Renal cortex interstitium (tissue), 15 donors: ENCODE measurements at places on chromosomes 1 and 21.

GRCh38 chr1:194378517-194378916, 1192.1 kb upstream of the B3GALT2 start:
- no peak for DNase-seq

DNA sequence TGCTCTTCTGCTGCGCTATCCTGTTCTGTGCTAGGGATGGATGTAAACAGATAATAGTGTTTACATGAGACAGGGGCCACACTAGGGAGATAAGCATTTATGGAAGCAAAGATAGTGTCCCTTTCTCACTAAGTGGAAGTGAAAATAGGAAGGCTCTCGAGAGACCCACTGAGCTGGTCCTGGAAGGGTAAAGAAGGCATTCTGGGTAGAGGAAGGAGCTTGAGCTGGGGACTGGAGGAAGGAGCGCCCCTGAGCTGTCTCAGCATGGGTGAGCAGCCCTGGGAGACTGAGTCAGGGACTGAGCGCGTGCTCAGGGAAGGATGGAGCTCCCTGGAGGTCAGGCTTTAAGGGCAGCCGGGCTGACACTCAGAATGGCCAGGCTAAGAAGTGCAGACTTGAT, 93.3 kb downstream of the IGSF21 start:
- DNase-seq = no peak

- DNase-seq = no peak
Observed at GRCh38 chr21:41071258-41072171, 96.4 kb upstream of the BACE2 start.

- no peak for DNase-seq
Observed at GRCh38 chr1:72481420-72481970, 199.2 kb upstream of the NEGR1 start.

- DNase-seq = no peak
Observed at GRCh38 chr1:42085596-42085995, 67.6 kb upstream of the GUCA2B start.

DNA sequence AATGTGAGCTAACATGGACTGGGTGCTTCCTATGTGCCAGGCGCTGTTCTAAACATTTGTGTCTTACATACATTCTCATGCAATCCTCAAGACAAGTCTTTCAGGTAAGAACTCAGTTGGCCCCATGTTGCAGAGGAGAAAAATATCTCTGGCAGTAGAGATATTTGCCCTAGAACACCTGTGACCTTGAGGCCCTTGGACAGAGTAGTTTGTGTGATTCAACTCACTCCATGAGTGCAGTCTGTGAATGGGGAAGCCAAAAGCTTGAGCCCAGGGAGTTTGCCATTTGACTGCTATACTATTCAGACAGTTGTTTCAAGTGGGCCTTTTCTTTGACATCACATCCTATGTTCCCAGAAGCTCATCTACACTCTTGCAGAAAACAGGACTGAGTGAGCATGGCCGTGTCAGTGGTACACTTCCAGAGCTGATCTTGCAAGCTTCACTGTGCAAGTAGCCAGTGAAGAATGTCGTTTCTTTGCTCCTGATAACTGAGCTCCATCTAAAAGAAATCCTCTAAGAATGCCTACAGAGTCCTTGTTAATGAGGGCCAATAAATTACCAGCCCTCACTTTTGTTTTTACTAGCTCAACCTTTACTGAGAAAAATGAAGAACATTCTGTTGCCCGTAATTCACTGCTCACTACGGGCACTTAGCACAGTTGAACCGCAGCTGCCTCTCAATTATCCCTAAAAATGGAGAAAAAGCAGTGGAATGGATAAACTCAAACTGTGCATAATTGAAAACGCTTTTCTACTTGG, 98.7 kb upstream of the C8B start:
- DNase-seq = peak; percentile 36

GRCh38 chr1:61287734-61288133, 205.4 kb downstream of the NFIA start:
- no peak for DNase-seq

DNA sequence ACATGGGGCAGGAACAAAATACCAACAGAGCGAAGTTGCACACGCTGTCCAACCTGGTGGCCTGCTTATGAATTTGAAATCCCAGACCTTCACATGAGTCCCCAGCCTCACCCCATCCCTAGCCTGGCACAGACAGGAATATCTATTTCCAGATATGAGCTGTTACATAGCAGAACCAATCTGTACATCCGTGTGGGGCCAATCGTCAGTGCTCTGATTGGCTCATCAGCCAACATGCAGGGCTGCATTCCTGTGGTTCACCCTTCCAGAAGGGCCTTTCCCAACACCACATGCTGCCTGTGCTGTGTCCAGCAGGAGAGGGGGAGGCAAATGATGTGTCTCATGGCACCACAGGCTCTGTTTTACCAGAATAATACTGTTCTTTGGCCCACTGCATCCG, 31.3 kb downstream of the CCN1 start:
- no peak for DNase-seq

DNA sequence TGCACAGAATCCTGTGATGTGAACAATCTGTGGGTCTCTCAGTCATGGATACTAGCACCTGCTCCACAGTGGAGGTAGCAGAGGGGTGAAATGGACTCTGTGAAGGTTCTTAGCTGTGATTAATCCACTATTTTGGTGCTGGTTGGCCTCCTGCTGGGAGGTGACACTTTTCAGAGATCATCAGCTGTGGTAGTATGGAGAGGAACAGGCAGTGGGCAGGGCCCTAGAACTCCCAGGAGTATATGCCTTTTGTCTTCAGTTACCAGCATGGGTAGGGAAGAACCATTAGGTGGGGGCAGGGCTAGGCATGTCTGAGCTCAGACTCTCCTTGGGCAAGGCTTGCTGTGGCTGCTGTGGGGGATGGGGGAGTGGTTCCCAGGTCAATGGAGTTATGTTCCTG, 54.0 kb upstream of the KCNJ15 start:
- no peak for DNase-seq

DNA sequence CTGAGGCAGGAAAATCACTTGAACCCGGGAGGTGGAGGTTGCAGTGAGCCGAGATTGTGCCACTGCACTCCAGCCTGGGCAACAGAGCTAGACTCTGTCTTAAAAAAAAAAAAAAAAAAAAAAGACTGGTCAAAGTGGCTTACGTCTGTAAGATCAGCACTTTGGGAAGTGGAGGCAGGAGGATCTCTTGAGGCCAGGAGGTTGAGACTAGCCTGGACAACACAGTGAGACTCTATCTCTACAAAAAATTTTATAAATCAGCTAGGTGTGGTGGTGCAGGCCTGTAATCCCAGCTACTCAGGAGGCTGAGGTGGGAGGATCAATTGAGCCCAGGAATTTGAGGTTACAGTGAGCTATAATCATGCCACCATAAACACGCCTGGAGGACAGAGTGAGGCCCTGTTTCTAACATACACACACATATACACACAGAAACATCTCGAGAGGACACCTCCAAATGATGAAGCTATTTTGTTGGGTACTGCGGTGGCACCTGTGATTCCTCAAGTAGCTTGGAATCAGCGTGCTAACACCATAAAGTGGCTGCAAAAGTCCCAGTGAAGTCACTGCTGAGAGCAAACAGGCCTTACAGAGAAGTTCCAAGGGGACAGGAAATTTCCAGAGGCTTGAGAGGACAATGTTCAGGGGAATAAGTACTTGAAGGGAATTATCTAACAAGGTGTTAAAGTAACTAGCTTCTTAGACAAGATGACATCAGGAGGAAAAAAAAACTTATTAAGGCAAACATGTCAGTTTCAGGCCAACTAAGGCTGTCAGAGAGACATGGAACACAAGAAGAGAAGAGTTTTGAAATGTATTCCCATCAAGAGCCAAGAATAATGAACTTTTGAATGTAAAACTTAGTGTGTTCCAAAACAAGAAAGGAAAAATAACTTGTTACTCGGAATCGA, 1.3 kb downstream of the NADK start:
- no peak for DNase-seq

DNA sequence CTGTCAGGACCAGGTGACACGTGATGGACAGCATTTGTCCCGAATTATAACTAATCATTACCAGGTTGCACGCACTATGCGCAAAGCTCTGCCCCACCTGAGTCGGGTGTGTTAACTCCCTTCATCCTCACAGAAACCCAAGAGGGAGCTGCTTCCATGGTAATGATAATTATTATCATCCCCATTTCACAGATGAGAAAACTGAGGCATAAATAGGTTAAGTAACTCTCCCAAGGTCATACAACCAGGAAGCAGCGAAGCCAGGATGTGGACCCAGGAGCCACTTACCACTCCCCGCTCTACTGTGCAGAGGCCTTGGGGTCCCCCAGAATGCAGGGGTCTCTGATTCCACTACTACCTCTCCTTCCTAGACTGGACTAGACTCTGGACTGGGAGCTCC, 76.7 kb upstream of the TARDBP start:
- DNase-seq = no peak

DNA sequence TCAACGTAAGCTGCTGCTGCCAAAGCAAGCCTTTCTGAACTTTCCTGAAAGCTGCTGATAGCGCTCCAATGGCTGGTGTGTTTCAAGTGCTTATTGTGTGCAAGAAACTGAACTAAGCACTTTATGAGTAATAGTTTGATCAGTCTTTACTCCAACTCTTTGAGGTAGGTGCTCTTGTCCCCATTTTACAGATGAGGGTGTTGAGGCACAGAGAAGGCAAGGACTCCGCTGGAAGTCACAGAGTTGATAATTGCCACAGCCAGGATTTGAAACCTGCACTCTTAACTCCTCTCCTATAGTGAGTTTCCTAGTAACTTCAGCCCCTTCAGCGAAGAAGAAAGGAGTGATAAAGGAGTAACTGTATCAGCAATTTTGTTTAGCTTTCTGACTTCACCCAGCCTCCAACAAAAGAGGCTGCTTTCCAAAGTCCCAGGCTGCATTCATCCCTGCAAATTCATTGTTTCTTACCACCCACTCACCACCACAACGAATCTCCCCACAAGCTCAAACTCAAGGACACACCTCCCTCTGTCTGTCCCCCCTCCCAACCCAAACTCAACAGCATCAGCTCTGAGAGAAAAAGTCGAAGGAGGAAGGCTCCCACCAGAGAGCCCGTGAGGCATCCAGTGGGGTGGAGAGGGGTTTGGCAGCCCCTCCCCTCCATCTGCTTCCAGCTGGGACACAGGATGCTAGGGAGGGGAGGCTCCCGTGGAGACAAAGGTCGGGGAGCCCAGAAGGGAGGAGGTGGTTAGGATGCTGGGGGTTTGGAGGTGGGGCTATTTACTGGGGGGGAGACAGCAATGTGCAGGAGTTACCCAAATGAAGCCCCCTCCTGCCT, 139.6 kb downstream of the NAV1 start:
- DNase-seq = no peak

DNA sequence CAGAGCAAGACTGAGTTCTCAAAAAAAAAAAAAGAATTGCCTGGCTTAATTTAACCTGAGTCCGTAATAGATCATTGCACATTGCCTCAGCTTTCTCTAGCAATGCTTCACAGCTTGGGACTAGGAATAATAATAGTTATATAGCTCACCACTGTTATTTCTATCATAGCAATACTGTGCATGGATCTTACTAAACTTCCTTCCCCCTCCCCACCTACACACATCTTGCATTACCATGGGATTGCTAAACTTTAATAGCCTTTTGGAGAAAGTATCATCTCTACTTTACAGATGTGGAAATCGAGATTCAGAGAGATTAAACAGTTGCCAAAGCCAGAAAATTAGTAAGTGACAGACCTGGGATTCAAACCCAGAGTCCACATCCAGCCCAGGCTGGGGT, 99.4 kb downstream of the ATP5PO start:
- DNase-seq = no peak

DNA sequence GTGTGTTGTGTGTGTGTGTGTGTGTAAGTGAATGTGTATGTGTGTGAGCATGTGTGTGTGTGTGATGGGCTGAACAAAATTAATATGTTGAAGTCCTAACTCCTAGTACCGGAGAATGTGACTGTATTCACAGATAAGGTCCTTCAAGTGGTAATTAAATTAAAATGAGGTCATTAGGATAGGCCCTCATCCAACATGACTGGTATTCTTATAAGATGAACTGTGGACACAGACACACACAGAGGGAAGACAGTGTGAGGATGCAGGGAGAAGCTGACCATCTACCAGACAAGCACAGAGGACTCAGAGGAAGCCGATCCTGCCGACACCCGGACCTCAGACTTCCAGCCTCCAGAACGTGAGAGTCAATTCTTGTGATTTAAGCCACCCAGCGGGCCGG, 91.2 kb upstream of the PGBD5 start:
- DNase-seq = no peak

GRCh38 chr1:110424699-110425611, 17.5 kb upstream of the LAMTOR5 start:
- DNase-seq = no peak

- no peak for DNase-seq
Observed at GRCh38 chr21:43295066-43295958, 126.5 kb downstream of the CRYAA start.

DNA sequence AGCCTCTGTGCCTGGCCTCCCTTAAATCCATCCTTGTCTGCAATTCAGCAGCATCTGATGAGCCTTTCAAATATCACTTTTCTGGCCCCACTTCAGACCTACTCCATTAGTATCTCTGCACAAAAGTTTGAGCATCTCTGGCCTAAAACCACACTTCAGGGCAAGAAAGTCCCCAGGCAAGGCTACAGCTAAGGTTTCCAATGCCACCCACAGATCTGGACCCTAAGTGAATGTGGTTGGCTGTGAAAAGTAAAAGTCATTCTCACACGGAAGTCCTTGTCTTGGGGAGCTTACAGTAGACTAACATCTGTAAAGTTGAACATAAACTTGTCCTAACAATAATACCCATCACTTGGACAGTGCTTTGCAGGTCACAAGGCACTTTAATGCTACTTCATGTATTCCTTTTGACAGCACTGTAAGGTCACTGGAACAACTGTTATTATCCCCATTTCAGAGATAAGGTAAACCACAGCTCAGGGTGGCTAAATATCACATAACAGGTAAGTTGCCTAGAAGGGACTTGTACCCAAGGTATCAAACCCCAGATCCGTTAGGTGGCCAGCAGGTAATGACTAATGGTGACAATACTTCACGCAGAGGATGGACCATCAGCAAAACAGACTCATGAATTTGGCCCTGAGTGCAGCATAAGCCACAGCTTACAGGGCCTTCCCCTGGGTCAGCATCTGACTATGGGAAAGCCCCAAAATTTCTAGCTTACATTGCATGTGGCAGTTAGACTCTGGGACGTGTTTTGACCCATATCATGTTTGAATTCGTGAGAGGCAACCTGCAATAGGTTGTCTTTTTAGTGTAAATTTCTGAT, 356.0 kb downstream of the HHAT start:
- DNase-seq = no peak

GRCh38 chr1:243791586-243792267, 58.3 kb downstream of the AKT3 start:
- no peak for DNase-seq

DNA sequence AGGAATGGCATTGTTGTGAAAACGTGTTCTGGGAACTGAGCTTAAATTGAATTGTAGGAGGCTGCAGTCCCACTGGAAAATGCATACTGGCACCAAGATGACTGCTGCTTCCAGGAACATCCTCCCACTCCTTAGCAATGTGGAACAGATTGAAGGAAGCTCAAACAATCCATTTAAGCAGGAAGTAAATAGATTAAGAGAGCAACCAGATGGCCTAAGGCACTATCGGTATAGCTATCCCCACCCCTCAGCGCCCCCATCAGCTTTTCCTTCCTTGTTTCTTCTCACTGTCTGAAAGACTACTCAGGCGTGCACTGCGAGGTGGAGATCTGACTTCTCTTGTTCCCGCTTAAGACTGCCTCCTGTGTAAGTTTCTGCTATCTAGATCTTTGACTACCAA, 4.0 kb upstream of the IFI16 start:
- DNase-seq = peak; percentile 7

- DNase-seq = no peak
Observed at GRCh38 chr1:22252251-22252650, 109.4 kb upstream of the WNT4 start.
